Stimulated activated CD4-positive, alpha-beta T cell treated with anti-CD3 and anti-CD28 coated beads, Interleukin-1b, Interleukin-23, amount 100 ng/mL, for 48 hours (primary cell): ENCODE measurements at places on chromosomes 3 and 15.
A peak's percentile ranks its signal among the peaks of the same experiment; 100 is the strongest.

DNA sequence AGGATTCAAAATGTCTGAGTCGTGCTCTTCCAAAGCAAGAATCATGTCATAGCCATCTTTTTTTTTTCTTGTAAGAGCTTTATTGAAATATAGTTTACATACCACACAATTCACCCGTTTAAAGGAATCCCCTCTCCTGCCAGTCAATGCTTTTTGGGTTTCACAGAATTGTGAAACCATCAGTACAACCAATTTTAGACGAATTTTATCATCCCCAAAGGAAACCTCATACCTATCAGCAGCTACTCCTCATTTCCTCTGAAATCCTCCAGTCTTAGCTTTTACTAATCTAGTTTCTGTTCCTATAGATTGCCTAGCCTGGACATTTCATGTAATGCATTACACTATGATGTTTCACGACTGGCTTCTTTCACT lies 39.6 kb downstream of the ADIPOQ start:
- DNase-seq, result no peak

- no peak for DNase-seq
Measured at GRCh38 chr3:36227980-36228379, 152.3 kb upstream of the STAC start.

- no peak for DNase-seq
Measured at GRCh38 chr3:130755666-130756065, 9.0 kb upstream of the PIK3R4 start.

GRCh38 chr3:28598165-28598564 lies 249.5 kb upstream of the AZI2 start:
- no peak for DNase-seq

GRCh38 chr15:40855706-40856234 lies 11.9 kb downstream of the SPINT1 start:
- no peak for DNase-seq

- DNase-seq, result no peak
Measured at GRCh38 chr15:79433276-79433990, 1.3 kb downstream of the MINAR1 start.

DNA sequence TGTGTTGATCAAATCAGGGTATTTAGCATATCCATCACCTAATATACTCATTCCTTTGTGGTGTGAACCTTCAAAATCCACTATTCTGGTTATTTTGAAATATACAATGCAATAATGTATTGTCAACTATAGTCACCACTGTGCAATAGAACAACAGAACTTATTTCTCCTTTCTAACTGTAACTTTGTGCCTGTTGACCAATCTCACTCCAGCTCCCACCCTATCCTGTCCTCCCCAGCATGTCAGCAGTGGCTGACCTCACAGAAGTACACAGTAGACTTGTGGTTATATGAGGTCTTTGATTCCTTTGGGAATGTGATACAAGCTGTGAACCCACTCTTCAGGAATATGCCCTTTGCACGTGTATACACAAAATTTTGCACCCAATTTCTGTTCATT lies 64.2 kb downstream of the ECT2 start:
- DNase-seq, result no peak

DNA sequence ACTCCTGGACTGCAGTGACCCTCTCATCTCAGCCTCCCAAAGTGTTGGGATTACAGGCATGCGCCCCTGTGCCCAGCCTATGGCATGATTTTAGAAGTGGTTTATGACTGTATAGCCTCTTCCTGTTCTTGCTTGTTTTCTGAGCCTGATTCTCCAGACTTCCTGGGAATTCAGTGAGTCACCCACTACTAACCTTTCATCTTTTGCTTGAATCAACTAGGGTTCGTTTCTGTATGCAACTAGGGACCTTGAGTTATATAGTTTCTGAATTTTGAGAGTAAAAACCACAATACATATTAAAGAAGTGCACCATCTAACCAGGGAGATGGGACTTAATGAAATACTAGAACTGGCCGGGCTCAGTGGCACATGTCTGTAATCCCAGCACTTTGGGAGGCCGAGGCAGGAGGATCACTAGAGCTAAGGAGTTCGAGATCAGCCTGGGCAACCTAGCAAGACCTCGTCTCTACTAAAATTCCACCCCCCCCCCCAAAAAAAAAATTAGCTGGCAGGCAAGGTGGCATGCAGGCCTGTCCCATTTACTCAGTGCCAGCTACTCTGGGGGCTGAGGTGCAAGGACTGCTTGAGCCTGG lies 76.0 kb downstream of the ZNF609 start:
- peak; percentile 12 for DNase-seq

DNA sequence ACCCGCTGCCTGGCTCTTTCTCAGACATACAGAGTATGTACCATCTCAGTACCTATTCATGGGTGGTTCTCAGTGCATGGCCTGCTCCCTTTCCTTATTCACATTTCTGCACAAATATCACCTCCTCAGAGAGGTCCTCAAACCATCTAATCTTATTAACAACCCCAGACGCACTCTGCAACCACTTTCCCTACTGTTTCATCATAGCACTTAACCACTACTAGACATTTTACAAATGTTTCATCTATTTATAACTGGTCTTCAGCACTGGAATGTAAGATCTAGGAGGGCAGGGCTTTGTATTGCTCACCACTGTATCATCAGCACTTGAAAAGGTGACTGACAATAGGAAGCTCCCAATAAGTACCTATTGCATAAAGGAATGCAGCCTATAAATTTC lies 45.1 kb downstream of the TNIK start:
- DNase-seq, result no peak

- no peak for DNase-seq
Measured at GRCh38 chr15:90402223-90402622, 14.2 kb downstream of the IQGAP1 start.

- no peak for DNase-seq
Measured at GRCh38 chr15:52790169-52790708, at the start of gene ONECUT1. TSS of gene ONECUT1 (minus strand) at chr15:52790336. CDS start at chr15:52789884, 452 bp downstream.

GRCh38 chr3:17431004-17431403 lies 311.4 kb downstream of the TBC1D5 start:
- DNase-seq, result no peak

- DNase-seq, result no peak
Measured at GRCh38 chr15:66704019-66704802, 2.2 kb downstream of the SMAD6 start.

DNA sequence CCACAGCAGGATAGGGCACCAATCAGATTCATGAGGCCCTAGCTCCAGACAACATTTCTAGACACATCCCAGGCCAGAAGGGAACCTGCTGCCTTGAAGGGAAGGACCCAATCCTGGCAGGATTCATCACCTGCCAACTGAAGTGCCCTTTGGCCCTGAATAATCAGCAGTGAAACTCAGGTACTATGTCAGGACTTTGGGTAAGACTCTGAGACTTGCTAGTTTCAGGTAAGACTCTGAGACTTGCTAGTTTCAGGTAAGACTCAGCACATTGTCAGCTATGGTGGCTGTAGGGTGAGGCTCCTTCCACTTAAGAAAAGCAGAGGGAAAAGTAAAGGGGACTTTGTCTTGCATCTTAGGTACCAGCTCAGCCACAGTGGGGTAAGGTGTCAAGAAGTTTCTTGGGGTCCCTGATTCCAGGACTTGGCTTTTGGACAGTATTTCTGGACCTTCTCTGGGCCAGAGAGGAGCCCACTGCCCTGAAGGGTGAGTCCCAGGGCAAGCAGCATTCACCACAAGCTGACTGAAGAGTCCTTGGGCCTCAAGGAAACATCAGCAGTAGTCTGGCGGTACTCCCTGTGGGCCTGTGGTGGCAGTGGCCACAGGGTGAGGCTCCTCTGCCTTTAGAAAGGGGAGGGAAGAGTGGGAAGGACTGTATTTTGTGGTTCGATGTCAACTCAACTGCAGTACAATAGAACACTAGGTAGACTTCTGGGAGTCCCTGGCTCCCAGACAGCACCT lies 13.7 kb upstream of the COL8A1 start:
- DNase-seq, result no peak

- no peak for DNase-seq
Measured at GRCh38 chr3:52809662-52810377, 15.2 kb downstream of the ITIH3 start.

- DNase-seq, result no peak
Measured at GRCh38 chr3:60579734-60580133, 671.5 kb downstream of the FHIT start.

DNA sequence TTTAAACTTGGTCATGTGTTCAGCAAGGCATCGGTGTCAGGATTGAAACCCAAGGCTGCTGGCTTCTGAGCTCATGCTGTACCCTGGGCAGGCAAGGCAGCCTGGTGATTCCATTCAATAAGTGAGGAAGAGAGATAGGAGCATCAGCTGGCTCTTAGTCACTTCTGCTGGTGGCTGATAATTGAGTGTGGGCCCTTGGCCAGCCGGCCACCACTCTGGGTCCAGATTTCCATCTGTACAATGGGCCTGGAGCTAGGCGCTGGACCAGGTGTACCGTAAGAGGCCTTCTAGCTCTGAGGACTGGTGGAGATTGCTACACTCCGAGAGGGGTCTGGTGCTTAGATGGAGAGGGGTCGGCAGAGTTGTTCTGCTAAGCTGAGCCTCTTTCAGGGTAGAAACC lies 4.3 kb downstream of the CD276 start:
- no peak for DNase-seq

DNA sequence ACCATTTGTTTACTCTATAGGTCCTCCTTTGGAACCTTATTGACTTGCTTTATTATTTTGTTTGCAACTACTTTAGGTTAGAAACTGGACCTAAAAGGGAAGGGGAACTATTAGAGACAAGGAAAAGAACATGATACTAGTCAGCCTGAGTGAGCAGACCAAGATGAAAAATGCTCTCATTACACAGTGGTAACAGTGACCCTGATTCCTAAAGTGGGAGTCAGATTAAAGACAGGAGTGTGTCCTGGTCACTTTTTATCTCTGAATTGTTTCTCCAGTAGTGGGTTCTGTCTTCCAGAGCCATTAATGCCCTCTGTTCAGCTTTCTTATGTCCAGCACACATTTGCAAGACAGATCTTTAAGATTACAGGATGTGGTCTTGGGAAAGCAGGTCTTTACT lies 124.1 kb downstream of the TMEM108 start:
- no peak for DNase-seq

DNA sequence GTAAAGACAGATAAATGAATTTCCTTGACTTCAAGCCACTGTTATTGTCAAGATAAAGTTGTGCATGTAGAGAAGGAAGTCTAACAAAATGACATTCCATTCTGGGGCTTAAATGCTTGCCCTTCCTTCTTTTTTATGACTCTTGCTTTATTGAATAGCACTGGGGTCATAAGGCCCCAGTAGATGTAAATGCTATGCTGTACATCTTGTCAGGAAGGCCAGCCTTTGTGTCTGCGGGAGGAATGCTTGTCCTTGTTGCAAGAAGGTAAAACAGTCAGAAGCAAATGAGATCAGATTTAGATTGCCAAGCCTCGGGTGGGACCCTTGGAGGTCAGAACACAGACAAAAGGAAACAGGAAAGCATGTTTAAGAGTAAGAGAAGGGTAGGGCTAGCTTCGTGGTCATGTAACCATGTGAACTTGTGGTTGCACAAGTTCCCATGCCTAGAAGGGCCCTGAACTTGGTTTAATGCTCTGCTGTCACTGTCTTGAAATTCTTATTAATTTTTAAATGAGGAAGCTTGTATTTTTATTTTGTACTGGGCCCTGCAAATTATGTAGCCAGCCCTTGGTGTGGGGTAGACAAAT lies 81.5 kb downstream of the PPM1L start:
- DNase-seq, result no peak

DNA sequence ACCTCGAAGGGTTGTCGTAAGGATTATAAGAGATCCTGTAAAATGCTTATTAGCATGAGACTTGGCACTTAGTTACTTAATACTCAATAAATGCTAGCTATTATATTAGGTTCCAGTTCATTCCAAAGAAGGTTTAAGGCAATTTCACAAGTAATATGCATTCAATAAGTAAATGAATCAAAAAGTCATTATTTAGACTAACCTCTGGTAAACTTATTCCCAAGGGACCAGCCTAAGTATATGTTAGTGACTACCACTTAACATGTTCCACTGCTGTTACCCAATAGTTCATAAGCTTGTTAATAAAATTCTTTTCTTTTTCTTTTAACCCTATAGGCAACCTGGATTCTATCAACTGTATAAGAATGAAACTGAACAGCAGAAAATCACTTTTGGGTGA lies 5.1 kb downstream of the PDCD10 start:
- DNase-seq, result no peak

GRCh38 chr15:38176155-38176554 lies 76.5 kb upstream of the SPRED1 start:
- no peak for DNase-seq

GRCh38 chr3:13019243-13020095 lies 53.8 kb downstream of the IQSEC1 start:
- no peak for DNase-seq

DNA sequence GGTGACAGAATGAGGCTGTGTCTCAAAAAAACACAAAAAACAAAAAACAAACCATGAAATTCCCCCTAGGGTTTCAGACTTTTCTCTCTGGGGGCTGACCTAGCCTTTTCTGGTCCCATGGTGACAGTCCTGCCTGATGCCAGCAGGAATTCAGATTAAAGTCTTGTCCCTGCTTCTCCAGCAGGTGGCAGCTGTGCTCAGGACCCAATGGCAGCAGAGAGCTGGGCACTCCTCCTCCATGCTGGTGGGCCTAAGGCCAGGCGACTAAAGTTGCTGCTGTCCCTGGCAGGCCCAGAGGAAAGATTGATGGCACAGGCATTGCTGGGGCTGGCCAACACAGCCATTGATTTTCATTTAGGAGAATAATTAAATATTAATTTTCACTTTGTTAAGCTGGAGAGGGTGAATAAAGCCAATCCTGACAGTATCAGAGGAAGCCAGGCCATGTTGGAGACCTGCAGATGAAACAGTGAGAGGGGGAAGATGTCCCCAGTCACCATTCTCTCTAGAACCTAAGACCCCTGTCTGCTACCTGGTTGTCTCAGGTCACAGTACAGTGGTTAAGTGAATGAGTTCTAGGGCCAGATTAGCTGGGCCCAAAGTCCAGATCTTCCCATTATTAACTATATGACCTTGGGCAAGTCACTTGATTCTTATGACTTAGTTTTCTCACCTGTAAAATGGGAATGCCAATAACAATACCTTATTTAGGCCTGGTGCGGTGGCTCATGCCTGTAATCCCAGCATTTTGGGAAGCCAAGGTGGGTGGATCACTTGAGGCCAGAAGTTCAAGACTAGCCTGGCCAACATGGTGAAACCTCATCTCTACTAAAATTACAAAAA lies 7.1 kb downstream of the CELF6 start:
- peak; percentile 61 for DNase-seq

DNA sequence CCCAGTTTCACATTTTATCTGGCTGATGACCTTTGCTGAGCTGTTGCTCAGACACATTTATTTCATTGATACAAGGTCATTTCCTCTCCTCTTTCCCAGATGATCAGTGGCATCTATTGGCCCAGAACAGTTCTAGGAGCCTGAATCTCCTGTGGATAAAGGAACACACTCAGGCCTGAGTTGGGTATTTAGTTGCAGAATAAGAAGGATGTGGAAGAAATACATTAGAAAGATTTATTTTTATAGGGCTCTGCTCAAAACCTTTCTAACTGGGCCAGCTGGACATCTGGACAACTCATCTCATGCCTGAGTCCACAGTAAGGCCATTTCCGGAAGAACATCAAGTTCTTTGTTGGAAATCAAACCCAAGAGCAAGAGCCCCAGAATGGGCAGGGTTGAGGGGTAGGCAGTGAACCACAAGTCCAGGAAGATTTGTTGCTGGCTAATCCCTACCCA lies 19.7 kb upstream of the MFGE8 start:
- DNase-seq, result no peak

GRCh38 chr3:45345846-45346580 lies 42.4 kb upstream of the LARS2 start:
- no peak for DNase-seq

- no peak for DNase-seq
Measured at GRCh38 chr15:74432968-74433591, 678 bp downstream of the SEMA7A start.

- no peak for DNase-seq
Measured at GRCh38 chr15:70127288-70127746, 29.6 kb upstream of the TLE3 start.
